ENCODE measurements at places on chromosomes 1 and 21. TPM values are rescaled to one million over a fixed set of nuclear protein-coding genes. Genes with fewer than 3 reads are reported as not detected.

- DNase-seq, result no peak
Observed at GRCh38 chr1:247451388-247452010, 6.4 kb downstream of the OR2B11 start.

GRCh38 chr1:51850420-51851223 is 27.9 kb downstream of the NRDC start:
- DNase-seq, result no peak

The TRIM63 gene
- total RNA-seq, result not detected

- DNase-seq, result no peak
Observed at GRCh38 chr1:203888807-203889251, 27.4 kb downstream of the SNRPE start.

GRCh38 chr1:233869680-233870079 is 34.8 kb upstream of the SLC35F3 start:
- DNase-seq, result no peak

The CD247 gene
- 133 TPM for total RNA-seq

The BTG2 gene
- total RNA-seq, result 97.8 TPM

DNA sequence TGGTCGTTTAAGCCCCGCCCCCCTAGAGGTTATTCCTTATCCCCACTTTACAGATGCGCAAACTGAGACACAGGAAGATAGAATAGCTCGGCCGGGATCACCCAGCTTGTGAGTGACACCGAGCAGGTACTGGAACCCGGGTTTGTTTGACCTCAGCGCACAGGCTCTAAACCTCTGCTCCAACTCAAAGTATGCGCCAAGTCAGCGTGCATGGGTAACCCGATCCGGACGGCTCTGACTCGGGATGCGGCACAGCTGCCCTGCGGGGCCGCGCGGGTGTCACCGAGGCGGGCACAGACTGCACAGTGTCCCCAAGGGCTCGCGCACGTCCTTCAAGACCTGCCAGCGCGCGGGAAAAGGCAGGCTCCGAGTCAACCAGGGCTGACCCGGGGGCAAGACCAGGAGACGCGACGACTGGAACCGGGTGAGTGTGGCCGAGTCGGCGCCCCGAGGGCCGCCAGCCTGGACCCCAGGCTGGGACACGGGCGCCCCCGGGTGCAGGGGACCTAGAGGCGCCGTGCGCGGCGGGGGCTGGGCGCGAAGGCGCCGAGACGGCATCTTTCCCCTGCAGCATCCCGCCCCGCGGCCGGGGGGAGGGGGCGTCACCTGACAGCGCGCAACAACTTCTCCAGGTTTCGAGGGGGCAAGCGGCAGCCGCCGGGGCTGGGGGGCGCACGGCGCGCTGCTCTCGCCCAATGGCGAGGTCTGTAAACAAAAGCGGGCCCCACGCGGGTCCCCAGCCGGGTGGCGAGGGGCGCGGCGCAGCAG is 101.9 kb upstream of the SOD1 start:
- DNase-seq, result no peak

GRCh38 chr21:42645211-42646075 is 8.0 kb upstream of the PDE9A start:
- no peak for DNase-seq

- DNase-seq, result no peak
Observed at GRCh38 chr1:156571261-156571852, 1.0 kb downstream of the IQGAP3 start.

DNA sequence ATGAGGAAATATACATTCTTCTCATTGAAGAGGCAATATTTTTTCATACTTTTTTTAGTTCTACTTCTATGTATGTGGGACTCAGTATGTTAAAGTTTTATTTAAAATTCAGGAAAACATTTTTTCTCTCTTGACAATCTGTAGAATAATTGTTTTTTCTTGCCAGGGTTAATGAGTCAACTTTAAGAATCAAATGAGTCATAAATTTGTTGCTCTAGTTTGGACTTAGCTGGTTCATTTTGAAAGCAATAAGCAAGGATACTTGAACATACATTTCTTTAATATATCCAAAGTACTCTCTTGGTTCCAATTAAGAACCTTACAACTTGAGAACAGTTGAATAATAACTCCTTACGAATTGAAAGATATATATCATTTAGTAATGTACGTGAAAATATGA is 1145.3 kb upstream of the B3GALT2 start:
- DNase-seq, result no peak

- no peak for DNase-seq
Observed at GRCh38 chr1:156444407-156445001, 56.1 kb downstream of the MEF2D start.

DNA sequence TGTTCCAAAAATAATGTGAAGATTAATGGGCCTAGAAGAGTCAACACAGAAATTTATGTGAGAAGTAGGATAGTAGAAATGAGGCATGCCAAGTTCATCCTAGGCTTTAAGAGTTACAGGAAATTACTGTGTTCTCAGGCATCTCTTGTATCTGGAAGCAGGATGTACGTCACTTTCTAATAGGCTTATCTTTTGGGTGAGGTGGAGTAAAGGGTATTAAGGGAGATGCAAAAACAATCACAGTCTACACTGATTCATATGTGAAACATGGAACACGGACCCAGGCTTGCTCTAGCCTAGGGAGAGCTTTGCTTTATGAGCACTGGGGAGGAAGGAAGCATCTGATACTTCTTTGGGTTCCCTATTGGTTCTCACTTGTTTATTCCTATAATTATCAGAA is 84.5 kb upstream of the RGS4 start:
- no peak for DNase-seq

DNA sequence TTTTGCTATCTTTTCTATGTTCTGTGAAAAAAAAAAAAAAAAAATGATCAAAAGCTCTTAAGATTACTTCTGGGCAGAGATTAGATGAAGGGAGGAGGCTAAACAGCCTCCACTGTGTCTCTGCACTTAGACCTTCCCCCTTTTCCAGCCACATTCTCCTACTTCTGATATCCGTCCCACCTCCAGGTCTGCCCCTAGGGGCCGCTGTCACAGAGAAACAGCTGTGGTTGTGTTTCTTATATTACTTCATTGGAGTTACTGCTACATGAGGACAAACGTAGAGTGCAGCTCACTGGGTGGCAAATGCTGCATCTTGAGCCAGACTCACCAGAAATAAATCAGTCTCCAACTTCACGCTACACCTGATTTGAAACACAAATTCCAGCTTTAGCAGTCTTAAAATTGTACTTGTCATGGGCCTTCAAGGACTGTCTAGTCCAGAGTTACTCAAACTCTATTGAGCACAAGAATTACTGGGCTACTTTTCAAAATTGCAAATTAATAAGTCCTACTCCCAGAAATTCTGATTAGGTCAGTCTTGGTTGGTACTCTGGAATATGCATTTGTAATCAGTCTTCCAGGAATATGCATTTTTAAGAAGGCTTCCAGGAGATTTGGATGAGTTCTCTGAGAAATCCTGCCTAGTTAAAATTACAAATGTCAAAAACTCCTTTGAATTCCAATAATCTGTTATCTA is 125.2 kb upstream of the PTBP2 start:
- no peak for DNase-seq

The UBXN10 gene
- total RNA-seq, result 0.38 TPM

DNA sequence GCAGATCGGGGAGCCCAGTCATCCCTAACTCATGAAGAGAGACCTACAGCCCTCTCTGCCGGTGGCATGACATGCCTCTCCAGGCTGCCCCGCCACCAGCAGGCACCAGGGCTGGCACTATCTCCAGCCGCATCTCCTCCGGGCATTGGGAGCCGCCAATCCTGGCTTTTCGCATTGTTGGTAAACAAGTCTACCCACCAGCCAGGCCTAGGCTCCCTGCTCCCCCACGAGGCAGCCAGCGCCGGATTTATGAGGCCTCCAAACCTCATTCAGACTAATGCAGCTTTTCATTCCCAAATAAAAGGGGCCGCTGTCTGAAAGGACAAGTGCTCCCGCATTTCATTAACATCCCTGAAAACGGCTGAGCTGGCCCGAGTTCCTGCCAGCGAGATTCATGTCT is 3.4 kb upstream of the GRIK3 start:
- no peak for DNase-seq

GRCh38 chr1:243658594-243659105 is 191.4 kb downstream of the AKT3 start:
- DNase-seq, result no peak

- DNase-seq, result no peak
Observed at GRCh38 chr1:177174921-177175634, 4.3 kb downstream of the BRINP2 start.

The CASQ2 gene
- not detected for total RNA-seq

The BNIPL gene
- total RNA-seq, result 1.3 TPM

DNA sequence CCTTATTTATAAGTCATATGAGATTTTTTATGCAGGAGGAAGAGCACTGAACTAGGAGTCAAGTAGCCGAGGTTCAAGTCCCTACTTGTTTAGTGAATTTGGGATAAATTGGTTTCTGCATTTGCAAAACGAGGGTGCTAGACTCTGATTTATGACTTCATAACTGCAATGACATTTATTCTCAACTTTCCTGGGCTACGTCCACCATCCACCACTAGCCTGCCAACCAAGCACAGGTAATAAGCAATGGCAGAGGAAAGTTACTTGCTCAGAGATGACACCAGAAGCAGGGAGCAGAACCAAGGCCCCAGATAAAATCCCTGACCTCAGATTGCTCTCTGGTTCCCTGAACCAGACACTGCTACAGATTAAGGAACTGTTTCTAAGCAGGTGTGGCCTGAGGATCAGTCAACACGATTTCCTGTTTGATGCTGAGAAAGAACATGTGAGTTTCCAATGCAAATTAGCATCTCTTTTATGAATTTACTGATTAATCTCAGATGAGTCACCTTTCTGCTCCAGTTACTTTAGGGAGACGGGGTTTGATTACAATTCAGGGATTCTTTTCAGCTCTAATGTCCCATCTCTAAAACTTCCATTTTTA is 52.7 kb downstream of the PLPP3 start:
- no peak for DNase-seq

DNA sequence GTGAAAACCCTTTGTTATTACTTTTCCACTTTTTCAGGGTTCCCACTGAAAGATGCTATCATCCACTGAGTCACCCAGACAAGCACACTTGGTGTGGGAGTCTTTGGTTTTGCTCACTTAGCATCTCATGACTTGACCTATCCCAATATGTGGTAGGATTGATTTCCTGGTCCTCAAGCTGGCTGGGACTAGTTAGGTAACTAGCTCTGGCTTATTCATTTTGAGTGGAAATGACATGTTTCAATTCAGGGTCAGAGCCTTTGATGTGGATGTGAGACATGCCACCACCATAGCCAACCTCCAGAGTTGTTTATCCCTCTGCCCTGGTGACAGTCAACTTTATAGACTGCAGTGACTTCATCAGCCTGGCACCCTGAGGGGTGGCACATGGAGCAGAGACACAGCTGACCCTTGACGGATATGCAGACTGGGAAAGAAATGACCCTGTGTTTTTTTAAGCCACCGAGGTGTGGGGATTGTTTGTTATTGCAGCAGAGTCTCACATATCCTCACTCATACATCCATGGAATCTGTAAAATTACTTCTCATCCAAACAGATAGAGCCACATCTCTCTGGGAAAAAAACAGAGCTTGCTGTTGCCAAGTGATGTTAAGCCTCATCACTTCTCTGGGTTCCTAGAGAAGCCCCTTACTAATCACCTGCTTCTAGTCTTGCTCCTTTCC is 699.9 kb downstream of the MATN1 start:
- DNase-seq, result no peak

GRCh38 chr1:27928216-27928954 is 6.4 kb upstream of the SMPDL3B start:
- DNase-seq, result no peak

The PRAMEF7 gene
- total RNA-seq, result not detected

GRCh38 chr1:221992427-221992826 is 250.5 kb upstream of the DUSP10 start:
- DNase-seq, result no peak

DNA sequence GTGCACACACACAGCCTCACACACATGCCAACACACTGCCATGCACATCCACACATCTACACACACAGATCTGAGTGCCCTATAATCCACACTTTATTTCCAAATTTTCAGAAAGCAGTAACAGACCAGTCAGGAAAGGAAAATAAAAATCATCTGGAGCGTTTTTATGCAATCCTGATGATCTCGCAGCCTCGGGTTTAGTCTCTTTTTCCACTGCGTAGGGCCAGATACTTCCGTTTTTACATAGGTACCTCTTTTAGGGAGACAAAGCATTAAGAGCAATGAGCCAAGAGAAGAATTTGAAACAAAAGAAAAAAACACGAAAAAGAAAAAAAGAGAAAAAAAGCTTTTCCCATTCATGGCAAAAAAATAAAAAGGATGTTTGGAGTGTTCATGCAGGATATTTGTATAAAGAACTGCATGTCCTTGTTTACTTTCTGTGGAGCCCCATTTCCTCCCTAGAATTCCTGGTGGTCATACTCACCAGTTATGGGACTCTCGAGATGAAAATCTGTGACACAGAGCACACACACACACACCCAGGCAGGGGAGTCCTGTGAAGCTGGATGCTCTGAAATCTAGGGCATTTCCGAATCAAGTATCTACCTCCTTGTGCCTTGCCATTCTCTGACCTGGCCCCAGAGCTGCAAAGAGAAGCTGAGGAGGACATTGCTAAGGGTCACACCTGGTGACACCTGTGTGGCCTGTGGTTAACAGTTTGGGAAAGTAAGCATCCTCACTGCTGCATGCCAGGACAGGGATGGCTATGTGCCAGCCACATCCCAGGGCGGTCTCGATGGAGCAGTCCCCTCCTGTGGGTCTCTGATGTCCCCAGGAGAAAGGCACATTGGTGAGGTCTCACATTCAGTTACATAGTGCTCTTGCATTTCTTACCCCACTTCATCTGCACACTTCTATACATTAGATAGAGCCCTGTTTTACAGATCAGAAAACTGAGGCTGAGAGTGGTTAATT is 83.6 kb downstream of the RUNX1 start:
- no peak for DNase-seq

GRCh38 chr1:147091801-147092200 is 80.5 kb downstream of the PRKAB2 start:
- DNase-seq, result no peak

The EDN2 gene
- total RNA-seq, result not detected

DNA sequence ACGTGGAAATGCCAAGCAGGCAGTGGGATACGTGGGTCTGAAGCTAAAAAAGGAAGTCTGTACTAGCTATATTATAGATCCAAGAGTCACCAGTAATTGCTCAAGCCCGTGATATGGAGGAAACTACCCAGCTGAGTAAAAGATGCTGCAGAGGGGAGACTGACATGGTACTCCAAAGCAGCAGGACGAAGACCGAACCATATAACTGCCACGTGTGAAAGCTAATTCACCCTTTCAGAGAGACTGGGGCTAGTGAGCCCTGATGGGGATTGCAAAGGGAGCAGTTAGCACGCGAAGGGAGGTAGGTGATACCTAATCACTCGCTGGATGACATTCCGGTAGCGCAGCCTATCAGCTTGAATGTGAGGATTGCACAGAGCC is 316 bp downstream of the AP4B1 start:
- DNase-seq, result peak; percentile 81

The GSTM1 gene
- total RNA-seq, result not detected

The OR2T11 gene
- not detected for total RNA-seq

- DNase-seq, result no peak
Observed at GRCh38 chr1:90973897-90974798, 47.7 kb downstream of the ZNF644 start.

GRCh38 chr1:42332877-42333276 is 2.2 kb downstream of the FOXJ3 start:
- DNase-seq, result no peak
